Right ventricle myocardium superior (tissue), 1 donor: ENCODE measurements at places on chromosomes 12 and 14.
A peak's percentile ranks its signal among the peaks of the same experiment; 100 is the strongest.

DNA sequence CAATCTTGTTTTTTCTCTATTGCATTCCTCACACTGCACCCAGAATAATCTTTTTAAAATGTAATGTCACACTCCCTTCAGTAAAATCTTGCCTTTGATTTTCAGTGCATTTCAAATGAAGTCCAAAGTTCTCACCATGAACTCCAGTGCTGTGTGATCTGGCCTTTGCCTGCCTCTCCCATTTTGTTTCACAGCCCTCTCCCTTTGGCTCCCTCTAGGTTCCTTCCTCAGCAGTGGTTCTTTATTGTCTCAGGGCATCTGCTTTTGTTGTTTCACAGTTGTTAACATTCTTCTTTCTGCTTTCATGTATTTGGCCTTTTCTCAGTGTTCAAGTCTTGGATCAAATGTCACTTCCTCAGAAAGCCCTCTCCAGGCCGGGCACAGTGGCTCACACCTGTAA lies 84.5 kb upstream of the AMN1 start:
- no peak for DNase-seq

DNA sequence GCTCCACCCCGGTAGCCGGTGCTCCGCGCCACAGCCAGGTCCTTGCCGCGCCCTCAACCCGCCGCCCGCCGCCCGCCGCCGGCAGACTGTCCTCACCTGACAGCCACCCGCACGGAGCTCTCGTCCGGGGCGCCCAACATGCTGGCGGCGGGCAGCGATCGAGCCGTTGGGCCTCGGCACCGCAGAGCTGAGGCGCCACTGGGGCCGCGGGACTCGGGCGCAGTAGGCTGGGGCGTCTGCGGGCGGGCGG lies 164 bp downstream of the KIF21A start:
- no peak for DNase-seq

- DNase-seq = peak; percentile 35
These were observed 5.3 kb downstream of the KCNH3 start for GRCh38 chr12:49543914-49544815.

GRCh38 chr12:102396276-102396675 lies 84.1 kb downstream of the IGF1 start:
- DNase-seq = no peak

- no peak for DNase-seq
These were observed 484 bp downstream of the PPP1CC start for GRCh38 chr12:110742096-110742717.
